ENCODE measurements at places on chromosomes 11 and 22.

DNA sequence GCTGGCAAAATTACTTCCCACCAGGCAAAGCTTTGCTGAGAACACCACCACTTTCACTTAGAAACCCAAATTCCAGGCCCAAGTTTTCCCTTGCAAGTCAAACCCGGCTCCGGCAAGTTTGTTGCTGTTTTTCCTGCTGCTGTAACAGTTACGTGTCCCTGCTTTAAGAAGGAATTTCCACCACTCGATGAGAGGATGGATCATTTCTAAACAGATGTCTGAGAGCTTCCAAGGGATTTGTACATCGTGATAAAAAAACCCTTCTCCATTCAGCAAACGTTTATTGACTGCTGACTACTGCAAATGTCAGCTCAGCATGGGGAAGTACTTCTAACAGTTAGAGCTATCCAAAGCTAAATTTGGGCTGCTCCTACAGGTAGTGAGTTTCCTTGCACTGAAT is 19.7 kb downstream of the P2RX3 start:
- no peak for DNase-seq

DNA sequence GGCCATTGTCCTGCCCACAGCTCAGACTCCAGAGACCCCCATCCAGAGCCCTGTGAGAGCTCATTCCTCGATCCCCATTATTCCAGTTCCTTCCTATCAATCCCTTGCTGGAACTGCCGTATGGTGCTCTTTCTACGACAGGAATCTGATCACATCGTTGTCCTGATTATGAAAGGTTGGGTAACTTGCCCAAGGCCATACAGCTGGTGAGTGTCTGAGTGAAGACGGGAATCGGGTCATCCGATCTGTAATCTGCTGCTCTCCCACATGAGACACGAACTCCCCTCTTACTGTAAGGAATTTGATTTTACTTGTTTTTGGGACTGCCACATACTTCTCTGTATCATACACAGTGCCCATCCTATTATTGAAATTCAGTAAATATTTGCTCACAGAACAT is 149.1 kb downstream of the OPCML start:
- DNase-seq = no peak

DNA sequence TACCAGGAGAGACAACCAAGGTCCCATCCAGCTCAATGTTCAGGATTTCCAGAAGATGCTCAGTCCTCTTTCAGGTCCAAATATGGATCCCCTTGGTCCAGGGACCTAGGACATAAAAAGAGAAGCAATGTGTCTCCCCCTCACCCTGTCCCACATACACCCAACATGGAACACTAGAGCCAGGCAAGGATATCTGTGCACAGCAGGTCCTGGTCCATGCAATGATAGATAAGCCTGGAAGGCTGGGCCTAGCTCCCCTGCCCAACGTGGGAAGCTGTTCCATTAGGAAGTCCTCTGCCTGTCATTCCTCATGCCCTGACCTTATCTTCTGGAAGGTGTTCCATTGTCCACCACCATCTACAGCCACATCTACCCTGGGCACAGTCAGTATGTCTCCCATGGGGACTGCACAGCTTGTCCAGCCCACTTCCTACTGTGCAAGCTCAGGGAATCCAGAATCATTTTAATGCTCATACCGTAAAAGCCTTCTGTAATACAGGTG is 1434.8 kb downstream of the TBC1D22A start:
- no peak for DNase-seq

GRCh38 chr22:26573026-26573662 is 16.8 kb downstream of the TPST2 start:
- no peak for DNase-seq

GRCh38 chr22:17586831-17587440 is 23.6 kb downstream of the SLC25A18 start:
- DNase-seq = no peak

GRCh38 chr22:42086051-42086450 is 4.5 kb downstream of the NDUFA6 start:
- DNase-seq = no peak

DNA sequence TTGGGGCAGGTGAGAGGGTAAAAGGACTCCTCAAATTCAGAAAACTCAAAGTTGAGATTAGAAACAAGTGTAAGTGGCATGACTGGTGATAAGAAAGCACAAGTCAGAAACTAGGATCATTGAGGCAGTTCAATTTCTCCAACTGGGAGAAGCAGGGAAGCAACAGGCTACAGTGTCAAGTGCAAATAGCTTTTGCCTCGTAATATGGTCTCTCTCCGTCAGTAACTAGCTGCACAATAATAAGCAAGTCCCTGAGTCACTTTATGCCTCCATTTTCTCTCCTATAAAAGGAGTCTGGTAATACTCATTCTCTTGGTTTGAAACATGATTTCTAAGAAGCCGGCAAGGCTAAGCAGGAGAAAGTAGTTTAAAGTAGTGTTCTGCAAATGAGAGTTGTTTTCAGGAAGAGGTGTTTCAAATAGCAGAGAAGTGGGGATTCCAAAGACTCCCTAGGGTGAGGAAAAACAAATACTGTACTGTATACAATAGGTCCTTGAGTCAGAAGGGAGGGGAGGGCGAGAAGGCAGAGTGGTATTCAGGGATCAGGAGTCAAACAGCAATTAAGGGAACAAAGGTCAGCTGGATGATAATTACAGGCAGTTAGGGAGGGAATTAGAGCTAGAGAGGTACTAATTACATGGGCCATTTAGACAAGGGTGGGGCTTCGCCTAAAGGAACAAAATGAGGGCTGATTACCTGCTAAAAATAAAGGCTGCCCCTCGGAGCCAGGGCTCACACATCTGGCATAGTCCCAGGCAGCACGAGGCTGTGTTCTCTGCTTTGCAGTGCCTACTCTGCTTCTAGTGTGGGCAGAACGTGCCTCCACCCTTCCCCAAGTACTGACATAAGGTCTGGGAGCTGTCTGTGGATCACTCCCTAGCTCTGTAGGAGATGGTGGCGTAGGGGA is 96.0 kb upstream of the BDNF start:
- no peak for DNase-seq

- DNase-seq = no peak
Measured at GRCh38 chr22:44979154-44979553, 30.7 kb downstream of the PHF21B start.

- no peak for DNase-seq
Measured at GRCh38 chr11:119359365-119360214, 13.1 kb upstream of the MFRP start.

Measured in stimulated activated CD4-positive, alpha-beta T cell treated with anti-CD3 and anti-CD28 coated beads, Interleukin-12 subunit alpha, Interleukin-12 subunit beta, amount 100 ng/mL, for 48 hours (primary cell).